ENCODE measurements at places on chromosomes 5 and 9.
A peak's percentile ranks its signal among the peaks of the same experiment; 100 is the strongest.

- DNase-seq, result no peak
Measured at GRCh38 chr9:35714579-35715252, 17.3 kb downstream of the TLN1 start.

DNA sequence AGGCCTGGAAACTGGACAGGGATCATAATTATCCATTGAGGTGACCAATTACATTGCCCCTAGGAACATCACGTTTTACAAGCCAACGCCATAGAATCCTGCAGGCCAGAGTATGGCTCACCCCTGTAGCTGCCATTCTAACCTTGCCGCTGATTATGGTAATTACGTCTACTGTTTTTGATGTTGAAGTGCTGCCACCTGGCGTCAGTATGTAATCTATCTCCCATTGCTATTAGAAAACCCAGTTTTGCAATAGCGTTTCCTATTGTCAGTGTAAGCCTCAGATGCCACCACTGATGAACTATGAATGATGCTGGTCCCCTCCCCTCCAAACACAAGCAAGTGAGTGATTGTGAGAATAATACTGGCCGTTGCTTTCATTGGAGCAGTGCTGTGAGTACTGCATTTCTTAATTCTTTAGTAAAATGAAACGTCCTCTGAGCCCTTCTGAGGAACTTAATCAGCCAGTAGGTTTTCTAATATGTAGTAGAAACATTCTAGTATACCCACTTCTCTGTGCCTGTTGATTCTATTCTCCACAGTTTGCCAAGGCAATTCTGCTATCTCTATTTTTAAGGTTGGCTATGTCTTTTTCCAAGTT is 100.5 kb upstream of the NMUR2 start:
- DNase-seq, result peak; percentile 30

DNA sequence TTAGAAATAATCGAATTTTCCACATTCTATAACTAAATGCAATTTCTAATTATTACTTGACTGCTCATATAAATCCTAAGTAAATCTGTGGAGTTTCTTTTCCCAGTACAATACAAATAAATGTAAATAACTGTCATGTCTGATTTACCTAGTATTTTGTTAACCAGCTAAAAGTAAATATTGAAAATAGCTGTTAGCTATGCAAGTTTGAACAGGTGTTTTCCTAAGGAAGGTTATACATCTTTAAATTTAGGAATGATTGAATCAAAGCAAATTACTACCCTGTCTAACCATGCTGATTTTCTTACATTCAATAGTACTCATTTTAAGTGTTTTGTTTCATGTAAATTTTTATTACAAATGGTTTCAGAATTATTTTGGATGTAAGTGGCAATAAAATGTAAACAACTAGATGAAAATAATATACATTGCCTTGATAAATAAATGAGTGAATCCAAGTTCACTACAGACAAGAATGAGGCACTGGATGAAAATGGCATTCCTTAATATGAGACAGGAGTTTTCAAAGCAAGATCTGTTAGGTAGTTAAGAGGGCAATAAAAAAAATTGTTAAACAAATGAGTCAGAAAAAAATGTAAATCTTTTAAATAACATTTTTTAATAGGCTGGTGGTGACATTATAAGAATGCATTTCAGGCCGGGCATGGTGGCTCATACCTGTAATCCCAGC is 15.8 kb downstream of the MCIDAS start:
- DNase-seq, result no peak

- no peak for DNase-seq
Measured at GRCh38 chr5:77167063-77167462, 43.4 kb upstream of the PDE8B start.

DNA sequence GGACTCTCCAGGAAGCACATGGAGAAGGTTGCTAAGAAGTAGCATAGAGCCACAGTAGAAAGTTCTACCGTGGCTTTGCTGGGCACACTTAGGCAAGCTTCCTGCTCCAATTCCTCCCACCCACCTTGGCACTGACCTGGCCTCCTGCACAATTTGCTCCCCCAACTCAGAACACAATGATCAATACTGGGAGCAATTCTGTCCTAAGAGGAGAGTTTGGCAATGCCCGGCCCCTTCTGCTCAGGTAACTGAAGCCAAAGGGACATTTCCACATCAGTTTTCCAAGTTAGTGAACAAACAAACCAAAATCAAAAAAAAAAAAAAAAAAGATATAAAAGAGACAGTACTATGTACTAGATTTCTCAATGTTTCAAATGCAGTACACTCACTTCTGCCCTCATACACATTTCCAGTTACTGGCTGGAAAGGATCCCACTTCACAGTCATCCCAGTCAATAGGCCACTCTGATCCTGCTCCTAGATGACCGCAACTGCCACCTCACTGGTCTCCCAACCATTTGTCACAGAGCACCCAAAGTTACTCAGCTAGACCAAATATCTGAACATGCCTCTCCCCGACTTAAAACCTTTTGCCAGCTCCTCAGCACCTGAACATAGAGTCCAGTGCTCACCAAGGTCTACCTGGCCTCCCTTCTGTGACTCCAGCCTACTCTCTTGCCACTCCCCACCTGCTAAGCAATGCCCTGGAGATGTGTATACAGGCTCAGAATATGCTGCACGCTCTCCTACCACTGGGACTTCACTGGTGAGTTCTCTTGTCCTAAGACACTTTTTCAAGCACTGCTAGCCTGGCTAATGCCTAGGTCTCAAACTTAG is 21.3 kb downstream of the ABCA1 start:
- no peak for DNase-seq

DNA sequence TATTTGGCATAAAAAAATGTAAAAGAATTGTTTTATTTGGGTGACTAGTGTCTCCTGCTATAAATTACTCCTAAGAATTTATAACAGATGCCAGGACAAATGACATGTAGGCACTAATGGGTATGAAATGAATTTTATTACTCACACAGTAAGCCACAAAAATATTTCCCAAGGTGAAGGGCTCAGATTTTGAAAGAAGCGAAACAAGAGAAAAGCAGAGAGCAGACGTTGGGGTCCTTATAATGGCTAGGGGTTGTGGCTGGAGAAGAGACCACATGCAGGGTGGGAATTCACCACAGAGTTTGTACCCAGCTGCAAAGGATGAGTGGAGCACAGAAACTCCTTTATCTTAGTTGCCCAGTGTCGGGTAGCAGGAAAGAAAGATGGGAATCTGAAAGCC is 45.0 kb upstream of the PRR16 start:
- DNase-seq, result no peak

DNA sequence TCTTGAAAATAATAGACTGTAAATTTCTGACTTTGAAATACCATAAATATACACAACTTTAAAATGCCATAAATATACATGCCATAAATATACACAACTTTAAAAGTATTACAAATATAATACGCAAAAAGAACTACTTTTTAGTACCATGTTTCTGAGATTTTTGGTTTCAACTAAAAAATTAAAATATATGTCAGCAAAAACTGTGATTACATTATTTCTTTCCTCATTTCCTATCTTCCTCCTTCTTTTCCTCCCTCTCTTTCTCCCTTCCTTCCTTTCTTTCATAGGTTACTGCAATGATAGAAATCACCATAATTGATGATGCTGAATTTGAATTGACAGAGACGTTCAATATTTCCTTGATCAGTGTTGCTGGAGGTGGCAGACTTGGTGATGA is 200.5 kb downstream of the ADGRV1 start:
- no peak for DNase-seq

DNA sequence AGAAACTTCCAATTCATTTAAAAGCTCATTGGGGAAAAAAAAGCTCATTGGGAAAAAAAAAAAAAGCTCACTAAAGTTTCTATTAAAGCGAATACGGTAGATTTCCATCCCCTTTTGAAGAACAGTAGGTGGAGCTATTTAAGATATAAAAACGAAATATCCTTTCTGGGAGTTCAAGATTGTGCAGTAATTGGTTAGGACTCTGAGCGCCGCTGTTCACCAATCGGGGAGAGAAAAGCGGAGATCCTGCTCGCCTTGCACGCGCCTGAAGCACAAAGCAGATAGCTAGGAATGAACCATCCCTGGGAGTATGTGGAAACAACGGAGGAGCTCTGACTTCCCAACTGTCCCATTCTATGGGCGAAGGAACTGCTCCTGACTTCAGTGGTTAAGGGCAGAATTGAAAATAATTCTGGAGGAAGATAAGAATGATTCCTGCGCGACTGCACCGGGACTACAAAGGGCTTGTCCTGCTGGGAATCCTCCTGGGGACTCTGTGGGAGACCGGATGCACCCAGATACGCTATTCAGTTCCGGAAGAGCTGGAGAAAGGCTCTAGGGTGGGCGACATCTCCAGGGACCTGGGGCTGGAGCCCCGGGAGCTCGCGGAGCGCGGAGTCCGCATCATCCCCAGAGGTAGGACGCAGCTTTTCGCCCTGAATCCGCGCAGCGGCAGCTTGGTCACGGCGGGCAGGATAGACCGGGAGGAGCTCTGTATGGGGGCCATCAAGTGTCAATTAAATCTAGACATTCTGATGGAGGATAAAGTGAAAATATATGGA is at the start of gene PCDHGA12:
TSS of gene PCDHGA12 (plus strand) at position 176 of the 782 bp plus-strand sequence. CDS start at position 429, 253 bp downstream.
- peak; percentile 73 for DNase-seq

DNA sequence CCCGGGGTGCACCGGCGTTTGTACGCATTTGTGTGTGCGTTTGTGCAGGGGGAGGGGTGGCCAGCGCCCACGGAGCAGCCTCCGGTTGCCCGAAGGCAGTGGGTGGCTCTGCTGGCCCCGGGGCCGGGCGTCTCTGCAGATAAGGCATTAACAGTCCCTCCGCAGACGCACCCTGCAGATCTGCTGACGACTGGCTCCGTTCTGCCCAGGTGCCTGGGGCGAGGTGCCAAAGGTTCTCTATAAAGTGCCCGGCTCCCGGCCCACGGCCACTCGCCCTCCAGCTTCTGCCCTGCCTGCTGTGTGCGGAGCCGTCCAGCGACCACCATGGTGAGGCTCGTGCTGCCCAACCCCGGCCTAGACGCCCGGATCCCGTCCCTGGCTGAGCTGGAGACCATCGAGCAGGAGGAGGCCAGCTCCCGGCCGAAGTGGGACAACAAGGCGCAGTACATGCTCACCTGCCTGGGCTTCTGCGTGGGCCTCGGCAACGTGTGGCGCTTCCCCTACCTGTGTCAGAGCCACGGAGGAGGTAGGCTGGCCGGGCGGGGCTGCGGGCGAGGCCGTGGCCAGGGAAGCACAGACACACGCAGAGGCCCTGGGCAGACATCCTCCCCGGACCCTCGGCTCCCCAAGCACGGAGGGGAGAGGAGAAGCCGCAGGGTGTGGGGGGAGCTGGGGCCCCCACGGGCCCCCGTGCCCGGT is at the start of gene SLC6A19:
TSS of gene SLC6A19 (plus strand) at position 269 of the 699 bp plus-strand sequence. CDS start at position 325, 56 bp downstream.
- no peak for DNase-seq

GRCh38 chr9:134591082-134591571 is 50.5 kb upstream of the COL5A1 start:
- DNase-seq, result no peak

DNA sequence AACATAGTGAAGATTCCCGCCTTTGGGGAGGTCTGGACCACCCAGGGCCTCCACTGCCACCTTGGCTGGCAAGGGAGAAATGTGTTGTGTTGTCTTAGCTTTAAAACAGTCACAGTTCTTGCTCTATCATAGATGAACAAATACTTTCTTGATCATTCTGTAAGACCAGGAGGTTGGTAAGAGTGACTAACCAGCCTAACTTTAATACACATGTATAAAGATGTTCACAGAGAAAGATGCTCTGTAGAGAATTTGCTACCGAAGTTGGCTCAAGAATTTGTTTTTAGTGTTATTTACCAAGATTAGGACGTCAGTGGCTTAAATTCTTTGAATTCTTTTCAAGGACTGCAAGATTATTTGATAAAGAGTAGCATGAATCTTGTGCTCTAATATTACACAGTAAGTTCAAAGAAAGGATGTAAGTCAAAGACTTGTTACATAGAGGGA is 28.4 kb downstream of the GLRX start:
- no peak for DNase-seq

GRCh38 chr9:123883634-123884033 is 46.3 kb downstream of the DENND1A start:
- DNase-seq, result no peak

DNA sequence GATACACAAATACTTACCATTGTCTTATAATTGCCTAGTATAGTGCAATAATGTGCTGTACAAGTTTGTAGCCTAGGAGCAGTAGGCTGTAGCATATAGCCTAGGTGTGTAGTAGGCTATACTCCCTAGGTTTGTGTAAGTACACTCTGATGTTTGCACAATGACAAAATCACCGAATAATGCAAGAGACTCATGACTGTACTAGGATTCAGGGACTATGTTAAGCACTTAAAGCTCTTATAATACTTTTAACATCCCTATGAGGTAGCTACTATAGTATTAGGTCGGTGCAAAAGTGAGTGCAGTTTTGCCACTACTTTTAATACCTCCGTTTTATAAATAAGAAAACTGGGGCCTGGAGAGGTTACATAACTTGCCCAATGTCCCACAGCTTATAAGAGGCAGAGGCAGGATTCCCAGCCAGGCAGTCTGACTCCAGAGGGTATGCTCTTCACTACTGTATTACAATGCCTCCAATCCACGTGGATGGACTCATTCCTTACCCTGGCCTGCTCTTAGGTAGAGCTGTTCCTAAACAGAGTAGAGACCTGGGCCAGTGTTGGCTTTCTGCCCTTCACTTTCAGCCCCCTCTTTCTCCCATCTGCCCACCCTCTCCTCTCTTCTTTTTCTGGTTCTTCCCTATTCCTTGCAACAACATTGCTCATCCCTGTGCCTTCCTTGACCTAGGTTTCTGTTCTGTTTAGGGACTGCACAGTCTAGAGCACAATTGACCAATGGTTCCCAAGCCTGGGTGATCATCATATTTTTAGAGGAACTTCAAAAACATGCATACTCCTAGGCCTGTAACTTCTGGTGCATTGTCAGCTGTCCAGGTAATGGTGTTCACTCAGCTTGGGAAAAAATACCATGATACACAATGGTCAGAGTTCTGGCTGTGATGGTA is 114.0 kb downstream of the CARTPT start:
- DNase-seq, result peak; percentile 15

- DNase-seq, result no peak
Measured at GRCh38 chr5:53827211-53827651, 266.8 kb downstream of the NDUFS4 start.

DNA sequence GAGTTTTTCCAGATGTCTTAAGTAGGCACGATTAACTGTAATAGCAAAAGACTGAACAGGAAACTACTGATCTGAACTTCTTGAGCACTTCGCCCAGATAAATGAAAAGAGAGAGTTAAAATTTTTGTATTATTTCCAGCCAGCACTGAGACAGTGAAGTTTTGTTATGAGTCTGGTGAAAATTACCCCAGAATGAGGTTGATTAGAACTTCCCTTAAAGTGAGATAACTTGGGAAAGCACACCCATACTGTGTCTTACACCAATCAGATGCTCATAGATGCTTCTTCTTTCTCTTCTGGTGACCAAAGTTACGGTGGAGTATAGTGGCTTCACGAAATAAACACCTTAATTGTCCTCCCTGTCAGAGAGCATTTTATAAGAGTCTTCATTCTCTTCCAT is 131.8 kb upstream of the SLC12A2 start:
- DNase-seq, result no peak

GRCh38 chr5:78538240-78538850 is 110.2 kb downstream of the LHFPL2 start:
- no peak for DNase-seq

Measured in inflammatory macrophage treated with lipopolysaccharide for 1 hour (primary cell).